ENCODE measurements at places on chromosomes 16 and 17. TPM values are rescaled to one million over a fixed set of nuclear protein-coding genes. Genes with fewer than 3 reads are reported as not detected.
A peak's percentile ranks its signal among the peaks of the same experiment; 100 is the strongest.

EVI2A gene
- total RNA-seq: 1.2 TPM

- no peak for DNase-seq
Observed at GRCh38 chr17:49511810-49512209, 16.7 kb downstream of the NGFR start.

C17orf50 gene
- total RNA-seq: not detected

GRCh38 chr16:87765776-87766484, at the start of gene KLHDC4:
KLHDC4 (minus strand) TSS chr16:87765986; CDS start chr16:87765890, 96 bp downstream.
- peak; percentile 37 for DNase-seq

All from glomerular endothelial cell (primary cell).